ENCODE measurements at places on chromosomes 13 and 19. TPM values are rescaled to one million over a fixed set of nuclear protein-coding genes. Genes with fewer than 3 reads are reported as not detected.

The NLRP5 gene
- not detected for total RNA-seq

The FAM216B gene
- not detected for total RNA-seq

The COX6B2 gene
- total RNA-seq: not detected

The CYP4F11 gene
- not detected for total RNA-seq

The NLRP4 gene
- total RNA-seq: not detected

The ACP5 gene
- total RNA-seq: not detected

The LENG9 gene
- total RNA-seq: 4.0 TPM

GRCh38 chr19:35216016-35216832, 12.3 kb downstream of the FAM187B start:
- no peaks in the 10 kb centered on the region for H3K4me1 ChIP-seq
- DNase-seq: no peak
- H3K27me3 ChIP-seq: peaks cover 3% of the 10 kb centered on the region
- H3K4me3 ChIP-seq: no peak overlapping the region
- no peak overlapping the region for H3K27ac ChIP-seq

- no peaks in the 10 kb centered on the region for H3K27me3 ChIP-seq
- no peak overlapping the region for H3K4me3 ChIP-seq
- no peak overlapping the region for H3K27ac ChIP-seq
- no peak for DNase-seq
- H3K4me1 ChIP-seq: no peaks in the 10 kb centered on the region
These were observed 942.1 kb upstream of the SPRY2 start for GRCh38 chr13:81283062-81283461.

DNA sequence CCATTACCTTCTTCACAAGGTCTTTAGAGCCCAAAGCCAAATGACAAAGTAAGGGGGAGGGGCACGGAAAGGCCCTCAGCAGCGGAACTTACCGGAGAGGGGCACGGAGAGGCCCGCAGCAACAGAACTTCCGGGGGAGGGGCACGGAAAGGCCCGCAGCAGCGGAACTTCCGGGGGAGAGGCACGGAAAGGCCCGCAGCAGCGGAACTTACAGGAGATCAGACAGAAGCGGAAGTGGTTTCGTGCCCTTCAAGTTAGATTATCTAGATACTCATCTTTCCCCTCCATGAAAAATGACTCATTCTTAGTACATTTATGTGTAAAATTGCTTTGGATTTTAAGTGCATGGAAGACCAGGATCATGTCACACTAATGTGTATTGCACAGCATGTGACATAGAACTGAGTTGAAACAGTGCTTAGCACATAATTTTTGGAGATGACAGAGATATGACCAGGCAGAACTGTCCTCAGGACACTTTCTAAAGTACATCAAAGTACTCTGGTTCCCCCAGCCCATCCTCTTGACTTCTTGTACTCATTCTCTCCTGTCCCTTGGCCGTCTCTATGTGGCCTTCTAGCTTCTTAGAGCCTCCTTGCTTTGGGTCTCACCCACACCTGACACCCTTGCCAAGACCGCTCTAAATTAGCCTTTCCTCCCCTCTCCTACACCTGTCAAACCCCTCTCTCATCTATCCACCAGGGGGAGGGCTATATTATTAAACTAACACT, 25.7 kb upstream of the TPTE2 start:
- no peak overlapping the region for H3K4me3 ChIP-seq
- no peaks in the 10 kb centered on the region for H3K27me3 ChIP-seq
- no peak for DNase-seq
- no peak overlapping the region for H3K27ac ChIP-seq

DNA sequence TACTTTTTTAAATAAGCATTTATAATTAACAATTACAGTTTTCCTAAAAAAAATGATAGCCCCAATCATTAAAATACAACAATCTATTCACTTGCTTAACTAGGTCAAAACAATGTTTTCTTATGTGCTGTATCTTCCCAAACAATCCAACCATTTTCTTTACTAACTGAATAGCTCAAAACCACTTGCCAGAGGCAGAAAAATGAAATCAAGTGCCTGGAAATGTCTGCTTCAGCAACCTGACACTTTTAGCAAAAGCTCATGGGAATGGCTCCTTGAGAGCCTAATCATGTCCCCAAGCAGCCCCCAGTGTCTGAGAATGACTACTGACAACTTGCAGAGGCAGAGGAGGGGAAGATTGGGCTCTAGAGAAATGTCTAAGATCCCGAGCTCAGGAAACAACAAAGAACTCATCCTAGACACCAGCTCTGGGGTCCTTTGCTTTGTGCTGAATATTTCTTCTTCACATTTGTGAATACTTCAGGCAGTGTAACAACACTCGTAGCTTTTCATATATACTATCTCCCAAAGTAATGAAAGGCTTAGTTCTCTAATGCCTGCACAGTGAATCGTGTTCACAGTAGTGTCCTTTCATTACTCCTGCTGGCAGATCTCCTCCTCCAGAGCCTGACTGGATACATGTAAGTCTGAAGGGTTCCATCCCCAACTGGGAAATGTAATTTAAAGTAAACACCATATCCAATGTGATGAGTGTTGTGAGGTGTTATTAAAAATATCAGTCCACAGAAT, 280.0 kb downstream of the LHFPL6 start:
- H3K27me3 ChIP-seq: no peaks in the 10 kb centered on the region
- H3K4me1 ChIP-seq: no peaks in the 10 kb centered on the region
- H3K27ac ChIP-seq: no peak overlapping the region
- H3K36me3 ChIP-seq: no peaks in the 10 kb centered on the region
- H3K4me3 ChIP-seq: no peak overlapping the region

GRCh38 chr13:40813667-40814454, 24.4 kb downstream of the SLC25A15 start:
- peak; percentile 15 for DNase-seq
- no peaks in the 10 kb centered on the region for H3K27me3 ChIP-seq
- H3K4me1 ChIP-seq: no peaks in the 10 kb centered on the region

- peaks cover 10% of the 10 kb centered on the region for H3K4me1 ChIP-seq
- H3K27ac ChIP-seq: no peak overlapping the region
- H3K27me3 ChIP-seq: no peaks in the 10 kb centered on the region
These were observed 3.1 kb upstream of the CCDC70 start for GRCh38 chr13:51858433-51859247.

DNA sequence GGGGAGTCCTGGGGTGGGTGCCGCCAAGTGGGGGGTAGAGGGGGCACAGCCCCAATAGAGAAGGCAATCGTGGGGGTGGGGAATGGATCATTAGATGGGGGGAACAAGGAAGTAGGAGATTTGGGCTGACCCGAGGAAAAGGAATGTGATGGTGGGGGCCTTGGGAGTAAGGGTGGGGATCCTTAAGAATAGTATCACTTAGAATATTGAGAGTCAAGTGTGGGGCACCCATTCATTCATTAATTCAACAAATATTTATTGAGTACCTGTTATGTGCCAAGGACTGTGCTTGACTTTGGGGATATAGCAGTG, 641 bp downstream of the PPP5C start:
- H3K36me3 ChIP-seq: peaks cover 23% of the 10 kb centered on the region
- DNase-seq: no peak
- peak overlapping the region; percentile 99 for H3K4me3 ChIP-seq
- H3K4me1 ChIP-seq: peaks cover 42% of the 10 kb centered on the region

- no peaks in the 10 kb centered on the region for H3K36me3 ChIP-seq
- no peak overlapping the region for H3K4me3 ChIP-seq
- no peak overlapping the region for H3K27ac ChIP-seq
- no peaks in the 10 kb centered on the region for H3K27me3 ChIP-seq
These were observed 11.6 kb upstream of the ARL11 start for GRCh38 chr13:49616676-49617065.

DNA sequence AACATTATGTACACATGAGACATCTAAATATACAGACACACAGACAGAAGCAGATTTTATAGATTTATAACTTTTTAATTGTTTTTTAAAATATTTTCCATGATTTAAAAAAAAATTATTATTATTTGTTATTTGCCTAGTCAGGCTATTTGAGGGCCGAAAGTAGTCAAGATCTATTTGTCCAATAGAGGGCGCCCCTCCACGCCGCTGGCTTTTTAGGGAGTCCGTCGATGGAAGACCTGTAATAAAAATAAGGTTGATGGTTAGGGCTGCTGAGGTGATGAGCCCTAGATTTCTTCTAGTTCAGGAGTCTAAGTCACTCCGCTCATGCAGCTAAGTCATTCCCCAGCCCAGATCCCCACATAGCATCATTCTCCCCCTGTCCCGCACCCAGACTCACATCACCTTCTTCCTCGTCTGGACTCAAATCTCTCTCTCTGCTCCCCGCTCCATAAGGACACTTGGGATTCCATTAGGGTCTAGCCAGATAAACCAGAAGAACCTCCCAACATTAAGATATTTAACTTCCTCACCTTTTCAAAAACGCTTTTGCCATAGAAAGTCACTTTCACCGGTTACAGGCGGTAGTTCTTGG, 33.9 kb upstream of the CEACAM21 start:
- H3K36me3 ChIP-seq: no peaks in the 10 kb centered on the region
- peaks cover 31% of the 10 kb centered on the region for H3K27me3 ChIP-seq
- H3K4me3 ChIP-seq: no peak overlapping the region
- no peak overlapping the region for H3K27ac ChIP-seq

- H3K4me1 ChIP-seq: peaks cover 100% of the 10 kb centered on the region
- H3K36me3 ChIP-seq: peaks cover 78% of the 10 kb centered on the region
- peak overlapping the region; percentile 99 for H3K27ac ChIP-seq
- peak; percentile 68 for DNase-seq
- no peak overlapping the region for H3K4me3 ChIP-seq
- H3K27me3 ChIP-seq: no peaks in the 10 kb centered on the region
These were observed 10.3 kb downstream of the ACTN4 start for GRCh38 chr19:38657633-38658222.

All from SJSA1 (cell line).